NCI-H345 (cell line): ENCODE measurements at places on chromosomes 11 and 22.

GRCh38 chr11:81916451-81916850 is 817.2 kb downstream of the FAM181B start:
- no peak for DNase-seq

- no peak for DNase-seq
These were observed 668.8 kb downstream of the DLG2 start for GRCh38 chr11:84958295-84958694.

GRCh38 chr22:49392841-49393510 is 434.7 kb downstream of the BRD1 start:
- no peak for DNase-seq

- DNase-seq = no peak
These were observed 27.8 kb upstream of the UPB1 start for GRCh38 chr22:24467340-24467739.

DNA sequence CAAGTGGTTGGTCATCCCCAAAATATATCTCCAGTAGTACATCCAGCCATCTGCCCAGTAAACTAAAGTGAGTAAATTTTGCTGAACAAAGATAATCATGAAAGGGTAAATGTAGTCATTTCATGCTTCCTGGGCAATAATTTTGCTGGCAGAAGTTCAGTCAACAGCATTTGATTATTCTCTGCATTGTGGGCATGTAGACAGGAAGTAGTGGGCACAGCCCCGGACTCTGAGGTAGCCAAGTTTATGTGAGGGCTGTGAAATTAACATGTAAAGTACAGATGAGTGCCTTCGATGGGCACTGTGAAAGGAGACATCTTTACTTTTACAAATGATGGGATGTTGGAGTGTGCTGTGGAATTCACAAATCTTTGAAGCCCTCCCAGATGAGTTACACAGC is 312.2 kb upstream of the MTNR1B start:
- no peak for DNase-seq
